ENCODE measurements at places on chromosomes 11 and 22.

- no peak for DNase-seq
These were observed 1.4 kb upstream of the LHFPL7 start for GRCh38 chr22:24947881-24948280.

DNA sequence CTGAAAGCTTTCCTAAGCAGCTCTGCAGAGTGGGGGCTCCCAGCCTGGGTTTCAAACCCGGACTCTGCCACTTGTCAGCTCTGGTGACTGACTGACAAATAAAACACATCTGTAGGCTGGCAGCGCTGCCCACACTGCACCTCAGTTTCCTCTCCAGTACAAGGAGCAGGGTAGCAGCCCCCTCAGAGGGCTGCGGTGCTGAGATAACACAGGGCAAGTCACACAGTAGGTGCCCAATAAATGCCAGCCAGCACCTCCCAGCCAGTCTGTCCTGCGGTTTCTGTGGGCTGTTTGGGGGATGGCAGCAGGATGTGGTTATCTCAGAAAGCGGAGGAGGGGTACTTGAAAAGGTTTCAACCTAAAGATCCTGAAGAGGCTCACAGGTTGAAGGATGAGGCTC, 1.5 kb downstream of the SYT12 start:
- no peak for DNase-seq

DNA sequence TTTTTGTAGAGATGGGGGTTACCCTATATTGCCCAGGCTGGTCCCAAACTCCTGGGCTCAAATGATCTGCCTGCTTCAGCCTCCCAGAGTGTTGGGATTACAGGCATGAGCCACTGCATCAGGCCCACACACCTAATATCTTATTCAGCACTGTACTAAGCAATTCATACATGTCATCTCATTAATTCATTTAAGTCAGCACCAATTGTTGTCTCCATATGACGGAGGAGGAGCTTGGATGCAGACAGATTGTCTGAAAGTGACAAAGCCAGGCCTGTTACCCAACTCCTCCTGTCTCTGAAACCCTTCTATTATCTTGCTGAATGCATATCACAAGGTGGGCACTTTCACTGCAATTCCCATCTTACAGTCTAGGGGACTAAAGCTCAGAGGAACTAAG, 57.5 kb upstream of the ALX4 start:
- no peak for DNase-seq

- no peak for DNase-seq
These were observed 8.1 kb downstream of the BCL9L start for GRCh38 chr11:118917481-118918127.

- DNase-seq, result no peak
These were observed 14.9 kb downstream of the RAC2 start for GRCh38 chr22:37229012-37229804.

GRCh38 chr11:82546661-82547557, 186.8 kb downstream of the FAM181B start:
- DNase-seq, result no peak

DNA sequence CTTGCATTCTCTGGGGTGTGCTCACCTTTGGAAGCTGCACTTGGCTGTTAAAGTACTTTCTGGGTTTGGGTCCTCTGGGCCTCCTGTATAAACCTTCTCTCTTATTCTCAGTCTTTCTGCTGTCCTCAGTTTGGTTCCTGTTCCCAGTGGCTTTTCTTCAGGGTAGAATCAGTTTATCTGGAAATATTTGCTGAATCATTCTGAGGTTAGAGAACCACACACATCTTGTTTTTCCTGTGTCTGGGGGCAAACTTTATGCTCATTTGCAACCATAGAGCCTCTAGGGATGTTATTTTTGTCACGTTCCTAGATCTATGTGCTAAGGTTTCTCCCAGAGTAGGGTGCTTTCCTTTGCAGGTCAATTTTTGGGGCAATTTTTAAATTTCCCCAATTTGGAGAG, 224.3 kb upstream of the C11orf87 start:
- no peak for DNase-seq

- DNase-seq, result no peak
These were observed 8.3 kb downstream of the DTX4 start for GRCh38 chr11:59180168-59180776.

GRCh38 chr11:35042913-35043312, 96.1 kb upstream of the CD44 start:
- no peak for DNase-seq

GRCh38 chr22:47063071-47063509, 300.6 kb downstream of the TBC1D22A start:
- DNase-seq, result no peak

DNA sequence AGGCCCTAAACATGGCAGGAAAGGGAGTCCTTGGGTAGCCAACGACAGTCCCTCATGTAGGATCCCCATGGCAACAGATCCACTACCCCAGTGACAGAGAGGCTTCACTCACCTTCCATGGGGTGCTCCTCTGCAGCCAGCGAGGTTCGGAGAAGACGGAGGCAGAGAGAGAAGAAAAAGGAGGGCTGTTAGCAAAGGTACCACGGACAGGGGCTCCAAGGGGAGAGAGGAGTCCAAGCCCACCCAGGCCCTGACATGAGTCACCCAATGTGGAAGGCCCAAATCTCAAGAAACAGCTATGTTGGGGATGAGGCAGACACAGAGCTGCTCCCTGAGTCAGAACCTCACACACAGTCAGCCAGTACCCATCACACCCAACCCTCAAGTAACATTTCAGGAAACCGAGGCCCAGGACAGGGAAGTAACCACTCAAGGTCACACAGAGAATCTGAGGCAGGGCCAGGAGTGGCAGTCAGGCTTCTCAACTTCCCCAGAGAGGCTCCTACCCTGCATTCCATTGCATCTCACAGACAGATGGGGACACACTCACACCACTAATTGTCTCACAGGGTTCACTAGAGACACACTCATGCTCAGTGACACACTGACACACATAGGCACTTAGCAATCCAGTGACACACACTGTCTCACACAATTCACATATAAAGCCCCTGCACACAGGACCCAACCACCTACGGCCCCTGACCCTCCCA, 25.2 kb downstream of the NRXN2 start:
- DNase-seq, result no peak

DNA sequence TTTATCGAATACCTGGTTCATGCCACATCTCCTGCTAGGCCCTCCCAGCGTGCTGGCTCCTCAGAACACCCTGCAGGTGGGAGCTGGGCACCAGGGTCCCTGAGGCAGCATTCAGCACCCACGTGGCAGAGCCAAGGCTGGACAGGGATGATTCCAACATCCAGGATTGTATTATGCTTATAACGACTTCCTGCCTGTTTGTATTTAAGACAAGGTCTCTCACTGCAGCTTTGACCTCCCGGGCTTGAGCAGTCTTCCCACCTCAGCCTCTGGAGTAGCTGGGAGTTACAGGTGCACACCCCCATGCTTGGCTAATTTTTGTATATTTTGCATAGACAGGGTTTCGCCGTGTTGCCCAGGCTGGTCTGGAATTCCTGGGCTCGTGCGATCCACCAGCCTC, 64.7 kb upstream of the WNT7B start:
- no peak for DNase-seq

Measured in HEK293T (cell line).